ENCODE measurements at places on chromosomes 12 and 14.

DNA sequence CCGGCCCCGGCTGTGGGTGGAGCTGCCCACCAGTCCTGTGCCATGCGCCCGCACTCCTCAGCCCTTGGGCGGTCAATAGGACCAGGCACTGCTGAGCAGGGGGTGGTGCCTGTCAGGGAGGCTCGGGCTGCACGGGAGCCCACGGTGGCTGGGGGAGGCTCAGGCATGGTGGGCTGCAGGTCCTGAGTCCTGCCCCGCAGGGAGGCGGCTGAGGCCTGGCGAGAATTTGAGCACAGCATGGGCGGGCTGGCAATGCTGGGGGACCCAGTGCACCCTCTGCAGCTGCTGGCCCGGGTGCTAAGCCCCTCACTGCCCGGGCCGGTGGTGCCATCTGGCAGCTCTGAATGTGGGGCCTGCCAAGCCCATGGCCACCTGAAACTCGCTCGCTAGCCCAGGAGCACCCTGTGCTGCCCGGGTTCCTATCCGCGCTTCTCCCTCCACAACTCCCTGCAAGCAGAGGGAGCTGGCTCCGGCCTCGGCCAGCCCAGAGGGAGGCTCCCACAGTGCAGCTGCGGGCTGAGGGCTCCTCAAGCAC lies 1371.1 kb downstream of the FSCB start:
- no peak for DNase-seq

- DNase-seq: no peak
Measured at GRCh38 chr12:76883151-76883550, 4.3 kb upstream of the CSRP2 start.

- DNase-seq: no peak
Measured at GRCh38 chr14:81485781-81486180, 47.9 kb downstream of the SEL1L start.

DNA sequence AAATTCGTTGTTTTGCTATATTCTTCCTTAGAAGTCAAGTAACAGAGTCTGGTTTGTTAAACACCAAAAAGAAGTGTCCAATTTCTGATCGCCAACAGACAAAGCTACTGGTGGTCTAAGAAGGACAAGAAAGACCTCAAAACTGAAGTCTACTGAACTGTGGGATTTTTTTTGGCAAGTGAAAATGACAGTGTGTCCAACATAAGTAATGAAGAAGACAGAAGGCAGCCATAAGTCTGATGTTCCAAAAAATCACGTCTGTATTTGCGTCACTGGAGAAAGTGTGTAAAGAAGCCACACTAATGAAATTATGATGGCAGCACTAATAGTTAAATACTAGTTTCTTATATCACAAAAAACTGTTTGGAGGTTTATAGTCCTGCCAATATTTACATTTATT lies 32.6 kb downstream of the WASHC3 start:
- DNase-seq: no peak

DNA sequence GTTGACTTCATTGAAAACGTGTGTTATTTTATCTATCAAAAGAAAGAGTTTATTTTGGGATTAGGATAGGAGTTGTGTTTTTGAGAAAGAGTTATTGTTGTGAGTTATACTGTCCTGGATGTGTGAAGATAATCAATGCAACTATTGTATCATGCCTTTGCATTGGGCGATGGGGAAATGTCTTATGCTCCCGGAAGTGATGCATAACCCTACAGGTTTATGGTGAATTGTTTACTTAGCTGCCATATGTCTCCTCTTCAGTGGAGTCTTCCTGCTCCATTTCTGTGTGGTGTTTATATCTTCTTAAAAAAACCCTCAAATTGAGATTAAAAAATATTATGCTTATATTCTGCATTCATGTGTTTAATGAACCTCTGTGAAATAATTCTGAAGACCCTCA lies 6.5 kb downstream of the PDE3A start:
- no peak for DNase-seq

- DNase-seq: no peak
Measured at GRCh38 chr12:46264057-46264456, 4.8 kb downstream of the SLC38A1 start.

GRCh38 chr12:85156569-85156968 lies 120.4 kb downstream of the LRRIQ1 start:
- no peak for DNase-seq

GRCh38 chr14:42110167-42110566 lies 503.5 kb downstream of the LRFN5 start:
- no peak for DNase-seq

DNA sequence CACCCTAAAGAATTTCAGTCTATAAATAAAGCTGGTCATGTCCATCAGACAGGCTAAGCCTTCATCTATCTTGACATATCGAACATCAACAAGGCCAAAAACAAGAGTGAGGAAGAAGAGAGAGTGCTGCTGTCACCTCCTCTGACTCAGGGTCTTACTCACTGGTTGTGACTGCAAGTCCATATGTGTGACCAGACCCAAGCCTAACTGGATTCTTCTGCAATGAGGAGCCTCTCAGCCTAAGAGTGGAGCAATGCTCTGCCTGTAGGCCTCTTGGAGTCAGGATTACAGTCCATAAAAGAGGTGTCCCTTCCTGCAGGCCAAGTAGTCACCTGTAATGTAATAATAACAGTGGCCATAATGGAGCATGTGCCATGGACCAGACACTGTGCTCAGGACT lies 121.2 kb upstream of the SLC35F4 start:
- no peak for DNase-seq
